Fibroblast of skin of right biceps (primary cell): ENCODE measurements at places on chromosomes 12 and 14.

DNA sequence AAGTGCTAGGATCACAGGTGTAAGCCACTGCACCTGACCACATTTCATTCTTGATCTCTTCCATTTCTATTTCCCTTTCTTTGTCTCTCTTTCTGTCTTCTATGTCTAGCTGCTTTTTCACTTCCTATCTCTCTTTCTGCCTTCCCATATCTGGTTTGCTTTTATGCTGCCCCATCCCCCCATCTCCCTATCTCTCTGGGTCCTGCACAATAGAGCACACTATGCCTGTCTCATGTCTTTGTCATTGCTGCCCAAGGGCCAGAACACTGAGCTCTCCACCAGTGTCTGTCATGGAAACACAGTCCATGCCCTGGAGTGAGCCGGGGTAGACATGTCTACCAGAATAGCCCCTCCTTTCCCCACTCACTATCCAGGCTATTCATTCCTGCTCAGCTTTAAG, 12.3 kb upstream of the RARG start:
- no peak for DNase-seq

GRCh38 chr12:60148831-60149230, 553.0 kb downstream of the SLC16A7 start:
- DNase-seq: peak; percentile 96

- DNase-seq: no peak
Measured at GRCh38 chr12:101792046-101792931, 38.5 kb downstream of the GNPTAB start.

DNA sequence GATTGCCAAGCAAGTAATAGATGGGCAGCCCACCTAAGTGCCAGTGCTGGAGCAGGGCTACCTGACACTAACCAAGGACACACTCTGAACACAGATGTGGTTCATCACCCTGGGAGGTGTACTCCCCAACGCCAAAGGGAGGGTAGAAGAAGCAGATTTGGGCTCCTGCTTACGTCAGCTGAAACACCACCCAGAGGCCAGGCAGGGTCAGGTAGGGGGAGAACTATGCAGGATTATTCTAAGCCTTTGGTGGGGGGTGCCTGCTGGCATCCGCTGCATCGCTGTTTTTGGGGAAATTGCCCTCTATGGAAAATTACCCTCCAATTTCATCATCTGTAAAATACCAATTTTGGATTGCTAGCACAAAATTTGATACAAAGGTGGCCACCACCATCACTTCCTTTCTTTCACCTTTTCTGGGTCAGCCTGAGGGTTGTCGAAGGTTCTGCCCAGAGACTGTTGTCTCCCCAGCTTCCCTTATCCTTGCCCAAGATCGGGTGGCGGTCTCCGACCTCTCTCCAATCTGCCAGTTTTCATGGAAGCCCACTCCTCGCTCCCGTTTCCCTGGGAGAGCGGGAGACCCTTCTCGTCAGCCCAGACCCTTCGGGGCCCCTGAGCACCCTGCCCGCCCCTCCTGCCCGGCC, 535 bp downstream of the BIN2 start:
- DNase-seq: no peak

DNA sequence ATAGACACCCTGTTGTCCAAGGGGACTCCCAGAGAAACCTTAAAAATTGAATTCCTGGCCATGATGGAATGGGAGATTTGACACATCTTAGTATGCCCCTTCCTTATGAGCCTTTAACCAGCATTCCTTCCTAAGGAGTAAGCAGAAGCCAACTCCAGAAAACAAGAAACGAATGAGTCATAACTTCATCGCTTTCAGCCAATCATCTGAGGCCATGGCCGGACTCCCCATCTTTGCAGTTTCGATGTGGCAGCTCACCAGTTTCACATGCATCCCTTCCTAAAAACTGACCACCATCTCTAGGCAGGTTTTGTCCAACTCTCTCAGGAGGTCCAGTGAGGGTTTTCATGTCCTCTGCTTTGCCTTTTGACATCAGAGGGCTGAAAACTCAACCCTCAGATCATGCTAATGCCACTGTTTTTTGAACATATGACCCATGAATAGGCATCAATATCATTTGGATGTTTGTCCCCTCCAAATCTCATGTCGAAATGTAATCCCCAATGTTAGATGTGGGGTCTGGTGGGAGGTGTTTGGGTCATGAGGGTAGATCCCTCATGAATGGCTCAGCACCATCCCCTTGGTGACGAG, 19.9 kb downstream of the DAAM1 start:
- DNase-seq: peak; percentile 75

- DNase-seq: no peak
Measured at GRCh38 chr14:90788031-90788430, 28.2 kb downstream of the TTC7B start.

GRCh38 chr12:12010277-12011039, 60.3 kb upstream of the BCL2L14 start:
- DNase-seq: peak; percentile 87

DNA sequence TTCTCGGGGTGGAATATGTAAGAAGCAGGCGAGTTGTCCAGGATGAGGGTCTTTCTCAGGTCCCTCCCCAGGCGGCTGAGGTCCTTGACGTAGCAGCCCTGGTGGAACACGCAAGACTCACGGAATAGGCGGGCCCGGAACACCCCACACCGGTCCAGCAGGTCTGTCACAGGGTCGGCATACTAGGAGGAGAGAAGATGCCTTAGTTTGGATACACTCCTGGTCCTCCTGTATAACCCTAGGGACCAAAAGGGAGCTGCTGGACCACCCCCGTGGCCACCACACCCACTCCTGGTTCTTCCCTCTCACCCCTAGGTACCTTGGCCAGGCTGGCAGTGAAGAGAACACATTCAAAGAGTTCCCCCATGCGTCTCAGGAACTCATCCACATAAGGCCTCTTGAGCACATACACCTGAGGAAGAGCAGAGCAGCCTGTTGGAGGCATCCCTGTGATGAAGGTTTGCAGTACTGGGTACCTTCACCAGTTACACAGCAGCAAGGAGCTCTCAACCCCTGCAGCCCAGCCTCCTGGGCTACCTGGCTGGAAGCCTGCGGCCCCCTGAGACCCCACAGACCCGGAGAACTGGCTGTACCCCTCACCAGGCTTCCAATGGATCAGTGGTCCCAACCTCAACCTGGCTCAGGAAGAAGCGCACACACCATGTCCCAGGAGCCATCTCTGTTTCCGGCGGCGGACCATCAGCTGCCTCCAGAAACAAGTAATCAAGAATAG, 5.5 kb upstream of the AVIL start:
- DNase-seq: no peak
